ENCODE measurements at places on chromosomes 5 and 9.

- DNase-seq: no peak
These were observed 83.6 kb downstream of the ANKH start for GRCh38 chr5:14787801-14788579.

DNA sequence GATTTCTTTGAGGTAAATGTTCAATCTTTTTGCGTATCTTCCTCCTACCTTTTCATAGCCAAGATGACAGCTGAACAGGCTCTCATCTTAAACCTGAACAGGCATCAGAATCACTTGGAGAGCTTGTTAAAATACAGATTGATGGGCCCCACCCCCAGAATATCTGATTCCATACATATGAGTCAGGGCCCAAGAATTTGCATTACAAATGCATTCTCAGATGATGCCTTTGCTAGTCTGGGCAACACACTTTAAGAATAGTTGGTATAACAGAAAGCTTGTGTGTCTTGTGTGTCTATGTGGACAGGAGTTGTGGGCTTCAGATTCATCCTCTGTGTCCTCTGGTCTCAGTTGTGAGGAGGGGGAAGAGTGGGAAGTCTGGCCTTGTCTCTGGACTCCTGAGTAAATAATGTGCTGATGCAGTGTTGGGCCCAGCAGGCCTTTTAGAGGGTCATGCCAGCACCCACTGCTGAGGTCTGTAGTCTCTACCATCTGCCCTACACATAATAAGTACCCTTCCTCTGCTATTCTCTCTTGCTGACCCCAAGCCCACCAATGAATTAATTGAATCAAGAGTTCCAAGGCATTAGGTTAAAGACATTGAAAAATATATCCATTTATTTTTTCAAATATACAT lies 43.1 kb downstream of the PTCD2 start:
- peak; percentile 87 for DNase-seq

- peak; percentile 51 for DNase-seq
These were observed 6.5 kb downstream of the OR13C8 start for GRCh38 chr9:104575456-104575855.

GRCh38 chr9:101543098-101543735 lies 9.6 kb downstream of the RNF20 start:
- DNase-seq: no peak

DNA sequence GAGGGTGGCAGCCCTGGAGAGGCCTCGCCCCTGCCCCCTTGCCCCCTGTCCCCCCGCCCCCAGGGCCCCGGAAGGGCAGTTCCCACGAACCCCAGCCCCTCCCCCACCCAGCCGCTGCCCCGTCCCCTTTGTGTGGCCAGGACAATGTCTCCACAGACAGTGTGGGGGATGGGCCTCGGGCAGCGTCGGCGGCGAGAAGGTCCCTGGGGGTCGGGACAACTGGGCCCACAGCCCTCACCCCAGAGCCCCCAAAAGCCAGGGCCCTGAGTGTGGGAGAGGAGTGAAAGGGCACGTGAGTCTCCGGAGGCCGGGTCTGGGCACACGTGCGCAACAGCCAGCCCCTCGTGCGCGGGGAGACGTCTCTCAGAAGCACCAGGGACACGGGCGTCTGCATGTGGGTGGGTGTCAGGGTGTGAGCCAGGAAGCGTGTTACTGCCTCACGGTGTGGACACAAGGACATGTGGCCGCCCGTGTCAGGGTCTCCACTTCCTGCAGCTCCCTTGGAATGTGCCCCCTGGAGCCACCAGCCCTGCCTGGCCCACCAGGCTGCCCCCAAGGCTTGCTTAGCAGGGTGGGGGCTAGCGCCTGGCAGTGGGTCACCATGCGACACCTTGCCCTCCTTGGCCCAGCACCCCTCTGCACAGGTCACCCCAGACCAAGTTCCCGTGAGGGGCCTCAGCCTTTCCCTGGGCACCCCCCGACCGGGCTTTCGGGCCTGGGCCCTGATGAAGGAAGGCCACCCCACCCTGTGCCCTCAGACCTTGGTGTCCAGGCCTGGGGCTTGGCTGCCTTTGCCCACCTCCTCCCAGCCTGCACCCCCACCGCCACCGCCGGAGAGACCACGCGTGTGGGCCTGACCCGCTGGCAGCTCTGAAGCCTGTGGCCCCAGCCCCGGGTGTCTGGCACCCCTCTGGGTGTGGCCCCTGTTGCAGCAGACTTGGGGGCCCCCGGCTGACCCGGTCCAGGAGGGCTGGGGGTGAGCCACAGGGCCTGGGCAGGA lies 12.8 kb upstream of the NRARP start:
- no peak for DNase-seq

DNA sequence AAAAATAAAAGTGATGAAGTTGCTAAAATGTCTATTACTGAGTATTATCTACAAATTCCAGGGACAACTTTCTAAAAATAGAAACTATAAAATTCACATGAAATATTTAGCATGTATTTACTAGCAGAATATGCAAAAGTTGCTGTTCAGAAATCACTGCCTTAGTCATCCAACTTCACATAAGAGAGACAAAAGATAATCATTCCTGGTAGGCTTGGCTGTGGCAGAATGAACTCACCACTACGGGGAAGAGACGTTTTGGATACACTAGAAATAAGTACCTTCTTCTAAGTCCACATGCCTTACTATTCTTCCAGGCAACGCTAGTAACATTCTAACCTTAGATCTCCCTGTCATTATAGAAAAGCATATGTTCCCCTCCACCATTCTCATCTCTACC lies 272.2 kb downstream of the BNC2 start:
- DNase-seq: peak; percentile 38

DNA sequence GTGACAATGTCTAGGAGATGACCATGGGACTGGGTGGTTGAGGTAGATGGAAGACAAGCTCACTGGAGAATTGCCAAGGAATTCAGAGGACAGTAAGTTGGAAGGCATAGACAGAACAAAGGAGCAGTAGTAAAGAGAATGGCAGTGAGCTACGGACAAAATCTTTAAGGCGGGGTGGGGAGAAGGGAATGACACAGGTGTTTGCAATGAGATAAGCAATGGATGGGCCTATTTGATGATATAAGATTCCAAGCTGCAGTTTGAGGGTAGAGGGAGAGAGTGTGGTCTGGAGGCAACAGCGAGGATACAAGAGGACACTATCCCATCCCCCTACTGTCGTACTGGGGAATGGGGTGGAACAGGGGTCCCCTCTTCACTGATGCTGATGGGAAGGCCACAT lies 14.4 kb downstream of the PTTG1 start:
- DNase-seq: no peak

DNA sequence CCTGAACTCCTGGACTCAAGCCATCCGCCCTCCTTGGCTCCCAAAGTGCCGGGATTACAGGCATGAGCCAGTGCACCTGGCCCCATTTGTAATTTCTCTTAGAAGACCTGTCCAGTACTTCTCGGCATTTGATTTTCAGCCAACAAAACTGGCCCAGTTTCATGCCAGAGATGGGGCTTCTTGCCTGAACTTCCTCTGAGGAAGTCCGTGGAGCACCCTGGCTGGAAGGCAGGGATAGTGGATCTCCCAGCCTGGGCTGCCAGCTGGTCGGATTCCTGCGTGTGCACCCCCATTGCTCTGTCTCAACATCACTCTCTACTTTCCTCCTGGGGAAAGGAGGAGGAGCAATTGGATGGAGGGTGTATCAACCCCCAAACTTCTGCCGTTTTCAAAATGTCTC lies 39.0 kb downstream of the FAM78A start:
- no peak for DNase-seq

DNA sequence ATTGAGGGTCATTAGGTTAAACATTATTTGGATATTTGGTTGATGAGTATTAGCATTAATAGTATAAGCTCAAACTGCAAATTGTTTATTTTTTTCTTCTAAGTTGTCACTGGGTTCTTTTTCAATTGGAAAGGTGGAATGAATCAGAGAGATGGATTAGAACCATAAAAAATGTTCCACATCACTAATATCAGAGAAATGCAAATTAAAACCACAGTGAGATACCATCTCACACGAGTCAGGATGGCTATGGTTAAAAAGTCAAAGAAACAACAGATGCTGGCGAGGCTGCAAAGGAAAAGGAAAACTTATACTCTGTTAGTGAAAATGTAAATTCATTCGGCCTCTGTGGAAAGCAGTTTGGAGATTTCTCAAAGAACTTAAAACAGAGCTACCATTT lies 122.8 kb downstream of the CCDC192 start:
- DNase-seq: peak; percentile 80

DNA sequence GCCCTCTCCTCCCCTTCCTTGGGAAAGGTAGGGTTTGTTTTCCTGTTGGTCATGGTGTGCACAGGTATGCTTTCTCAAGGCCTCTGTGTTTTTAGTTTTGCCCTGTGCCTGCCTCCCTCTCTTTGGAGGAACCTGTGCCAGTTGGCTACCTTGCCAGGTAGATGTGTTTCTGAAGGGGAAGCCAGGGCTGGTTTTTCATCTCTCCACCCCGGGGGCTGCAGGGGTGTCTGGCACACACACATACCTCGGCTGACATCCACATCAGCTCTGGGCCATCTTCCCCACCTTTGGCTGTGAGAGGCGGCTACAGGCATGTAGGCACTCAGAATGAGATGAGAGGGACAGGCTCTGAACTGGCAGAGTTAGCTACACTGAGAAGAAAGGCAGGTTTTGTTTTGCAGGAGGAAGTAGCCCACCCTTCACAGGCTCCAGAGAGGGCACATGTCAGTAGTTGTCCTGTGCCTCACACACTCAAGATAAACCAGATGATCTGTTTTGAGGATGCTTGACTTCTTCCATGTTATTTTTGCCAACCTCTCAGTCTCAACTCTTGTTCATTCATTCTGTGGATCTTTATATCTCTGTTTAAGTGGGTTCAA lies 9.7 kb downstream of the RGMB start:
- no peak for DNase-seq

- DNase-seq: no peak
These were observed 57.2 kb downstream of the CDC42SE2 start for GRCh38 chr5:131321066-131321465.

DNA sequence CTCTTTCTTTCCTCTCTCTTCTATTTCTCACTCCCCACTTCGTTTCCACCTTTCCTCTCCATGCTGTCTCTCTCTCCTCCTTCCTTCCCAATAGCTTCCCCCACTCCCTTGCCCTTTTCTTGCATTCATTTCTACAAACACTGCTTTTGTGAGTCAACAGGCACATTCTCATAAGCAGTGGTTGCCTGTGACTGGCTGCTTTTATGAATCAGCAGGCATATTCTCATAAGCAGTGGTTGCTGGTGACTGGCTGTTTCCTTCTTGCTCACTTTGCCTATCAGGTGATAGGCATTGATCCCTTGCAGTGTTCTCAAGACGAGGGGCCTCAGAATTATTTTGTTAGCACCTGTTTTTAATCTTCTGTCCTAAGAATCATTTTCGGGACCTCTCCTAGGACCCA lies 116.1 kb upstream of the ACTBL2 start:
- DNase-seq: peak; percentile 74

DNA sequence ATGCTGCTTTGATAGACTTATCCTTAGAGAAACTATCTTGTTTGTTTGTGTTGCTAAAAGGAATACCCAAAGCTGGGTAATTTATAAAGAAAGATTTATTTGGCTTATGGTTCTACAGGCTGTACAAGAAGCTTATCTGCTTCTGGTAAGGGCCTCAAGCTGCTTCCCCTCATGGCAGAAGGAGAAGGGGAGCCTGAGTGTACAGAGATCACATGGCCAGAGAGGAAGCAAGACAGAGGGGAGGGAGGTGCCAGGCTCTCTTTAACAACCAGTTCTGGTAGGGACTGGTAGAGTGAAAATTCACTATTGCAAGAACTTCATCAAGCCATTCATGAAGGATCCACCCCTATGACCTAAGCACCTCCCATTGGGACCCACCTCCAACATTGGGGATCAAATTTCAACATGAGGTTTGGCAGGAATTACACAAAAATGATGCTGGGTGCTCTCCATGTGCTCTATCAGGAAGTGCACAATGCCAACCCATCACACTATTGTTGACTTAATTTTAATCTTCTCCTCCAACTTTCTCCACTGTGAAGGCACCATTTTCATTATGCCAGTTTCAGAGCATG lies 115.1 kb upstream of the SHB start:
- DNase-seq: peak; percentile 38

DNA sequence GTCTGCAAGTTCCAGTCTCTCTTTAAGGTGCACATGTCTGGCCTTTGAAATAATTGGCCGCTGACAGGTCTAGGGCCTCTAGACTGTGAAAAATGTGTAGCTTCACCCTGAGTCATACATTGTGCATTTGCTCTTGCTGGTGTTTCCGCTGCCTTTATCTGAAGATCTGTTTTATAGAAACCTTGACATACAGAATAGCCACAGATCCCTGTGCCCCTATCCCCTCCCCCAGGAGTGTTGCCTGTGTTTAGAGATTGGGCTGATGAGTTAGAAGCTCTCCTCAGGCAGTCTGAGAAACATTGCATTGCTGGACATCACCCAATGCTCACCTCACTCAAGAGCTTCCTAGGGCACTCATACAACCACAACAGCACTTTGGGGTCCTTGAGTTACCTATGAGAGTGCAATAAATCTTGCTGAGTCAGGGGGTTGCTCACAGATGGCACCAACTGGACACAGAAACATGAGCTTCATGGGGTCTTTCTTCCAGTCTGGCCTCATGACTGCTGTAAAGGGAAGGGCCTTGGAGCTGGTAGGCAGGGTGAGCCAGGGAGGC lies 3.8 kb upstream of the ZNF782 start:
- peak; percentile 73 for DNase-seq

GRCh38 chr9:123089040-123089439 lies 55.6 kb downstream of the GPR21 start:
- no peak for DNase-seq

- no peak for DNase-seq
These were observed 66.5 kb upstream of the MAST4 start for GRCh38 chr5:66529704-66530103.

DNA sequence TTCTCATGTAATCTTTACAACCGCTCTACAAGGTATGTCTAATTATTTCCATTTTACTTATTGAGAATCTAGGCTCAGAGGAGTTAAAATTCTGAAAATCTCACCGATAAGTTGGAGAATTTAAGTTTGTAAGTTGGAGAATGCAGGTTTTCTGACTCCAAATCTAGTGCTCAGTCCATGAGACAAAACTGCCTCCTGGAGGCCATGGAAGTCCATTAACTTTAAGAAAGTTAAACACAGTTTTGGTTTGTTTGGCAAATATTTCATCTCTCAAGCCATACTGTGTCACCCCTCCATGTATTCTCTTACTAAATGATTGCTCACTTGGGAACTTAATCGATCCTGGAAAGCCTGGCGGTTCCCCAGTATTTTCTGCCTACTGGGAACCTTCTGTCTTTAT lies 52.6 kb downstream of the INIP start:
- peak; percentile 32 for DNase-seq

GRCh38 chr9:27118916-27119315 lies 9.9 kb downstream of the TEK start:
- peak; percentile 29 for DNase-seq
